Activated T-helper 2 cell treated with anti-CD3 and anti-CD28 coated beads, Interferon-gamma antibody, Interleukin-2, Interleukin-4, amounts not matched to agents 10 μg/mL and 5 μg/mL and 100 μg/mL, durations not matched to agents 14 hours and 24 hours and 36 hours (primary cell): ENCODE measurements at places on chromosomes 6 and 20.

DNA sequence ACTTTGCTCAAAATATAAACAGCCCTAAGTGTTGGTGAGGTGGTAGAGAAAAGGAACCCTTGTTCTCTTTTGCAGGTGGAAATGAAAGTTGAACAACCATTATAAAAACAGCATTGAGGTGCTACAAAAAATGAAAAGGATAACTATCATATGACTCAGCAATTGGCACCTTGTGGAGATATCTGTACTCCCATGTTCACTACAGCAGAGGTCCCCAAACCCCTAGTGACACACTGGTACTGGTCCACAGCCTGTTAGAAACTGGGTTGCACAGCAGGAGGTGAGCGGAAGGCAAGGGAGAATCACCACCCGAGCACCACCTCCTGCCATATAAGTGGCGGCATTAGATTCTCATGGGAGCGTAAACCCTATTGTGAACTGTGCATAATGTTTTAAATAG, 267.4 kb upstream of the THEMIS start:
- no peak for DNase-seq

DNA sequence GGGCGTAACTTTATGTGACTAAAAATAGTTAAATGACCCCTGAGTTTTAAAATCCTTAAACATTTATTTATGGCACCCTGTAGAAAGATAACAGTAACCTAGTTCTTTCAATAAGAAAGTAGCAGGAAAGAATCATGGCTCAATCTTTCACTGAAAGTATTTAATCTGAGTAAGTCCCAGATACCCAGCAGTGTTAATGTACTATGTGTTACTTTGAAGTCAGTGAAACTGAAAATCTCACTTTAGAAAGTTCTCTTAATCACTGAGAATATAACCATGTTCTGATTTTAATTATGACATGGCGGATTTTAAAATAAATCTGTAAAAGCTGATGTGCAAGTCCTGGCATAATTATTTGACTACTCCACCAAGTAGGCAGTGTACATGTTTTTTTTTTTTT, 8.1 kb upstream of the HEY2 start:
- DNase-seq: no peak

- no peak for DNase-seq
Observed at GRCh38 chr6:42212442-42212841, 5.2 kb downstream of the MRPS10 start.

GRCh38 chr20:9403448-9403847, 110.9 kb upstream of the LAMP5 start:
- DNase-seq: no peak

DNA sequence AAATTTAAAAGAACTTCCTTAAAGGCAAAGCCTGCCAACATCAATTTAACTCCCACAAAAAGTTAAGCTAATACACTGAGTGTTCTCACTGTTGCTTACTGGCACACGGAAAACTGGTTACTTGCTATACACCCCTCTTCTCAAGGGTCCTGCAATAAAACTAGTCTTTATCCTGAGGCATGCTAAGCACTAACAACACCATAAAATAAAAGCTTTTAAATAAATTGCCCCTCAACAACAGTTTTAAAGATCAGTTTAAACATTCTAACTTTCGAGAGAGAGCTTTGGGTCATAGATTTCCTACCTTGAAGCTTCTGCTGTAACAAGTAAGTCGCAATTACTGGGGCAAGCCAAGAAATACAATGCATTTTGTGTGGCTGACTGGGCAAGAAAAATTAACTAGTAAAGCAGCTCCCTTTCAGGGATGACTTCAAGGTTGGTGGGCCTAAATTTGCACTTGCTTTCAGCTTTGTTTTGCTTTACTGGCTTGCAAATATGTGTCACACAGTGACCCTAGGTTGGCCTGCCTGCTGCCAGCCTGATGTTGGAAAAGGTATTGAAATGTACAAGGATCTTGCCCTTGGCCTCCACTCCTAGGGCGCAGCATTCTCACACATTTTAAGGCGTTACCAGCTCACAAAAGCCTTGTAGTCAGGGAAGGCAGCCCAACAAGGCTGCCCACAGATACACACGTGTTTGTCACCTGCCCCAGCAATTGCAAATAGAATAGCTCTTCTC, 4.0 kb upstream of the HEY2 start:
- DNase-seq: no peak

GRCh38 chr6:16804546-16805242, 43.4 kb upstream of the ATXN1 start:
- DNase-seq: no peak

GRCh38 chr6:36426622-36427021, 16.0 kb downstream of the PXT1 start:
- DNase-seq: no peak

DNA sequence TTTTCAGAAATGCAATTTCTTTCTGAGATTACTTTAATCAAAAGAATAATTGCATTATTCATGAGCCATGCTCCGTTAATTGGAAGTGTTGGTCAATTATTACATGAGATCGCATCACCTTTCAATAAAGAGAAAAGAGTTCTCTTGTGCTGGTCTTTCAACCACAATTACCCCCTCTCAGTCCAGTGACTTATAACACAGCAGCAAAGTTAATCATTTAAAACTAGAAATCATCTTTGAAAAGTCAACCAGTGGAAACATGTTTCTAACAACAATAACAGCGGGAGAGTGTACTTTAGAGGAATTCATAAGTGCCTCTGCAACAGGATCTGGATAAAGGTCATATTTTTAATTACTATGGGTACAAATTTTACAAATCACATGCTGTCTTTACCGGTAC, 384.4 kb upstream of the AGPAT4 start:
- no peak for DNase-seq

GRCh38 chr6:137520520-137520919, 26.3 kb upstream of the OLIG3 start:
- DNase-seq: no peak

- peak; percentile 49 for DNase-seq
Observed at GRCh38 chr6:16704401-16705045, 56.7 kb downstream of the ATXN1 start.

- DNase-seq: no peak
Observed at GRCh38 chr6:11953641-11954040, 58.5 kb upstream of the HIVEP1 start.

- no peak for DNase-seq
Observed at GRCh38 chr6:47059216-47059885, 17.2 kb upstream of the ADGRF1 start.

- no peak for DNase-seq
Observed at GRCh38 chr6:1781817-1782184, 172.1 kb downstream of the FOXC1 start.

GRCh38 chr6:39493174-39493573, 170.7 kb upstream of the KCNK16 start:
- DNase-seq: no peak
